ENCODE measurements at places on chromosomes 16 and 17.

GRCh38 chr17:79478051-79478461 lies 132.8 kb downstream of the RBFOX3 start:
- no peak for DNase-seq

GRCh38 chr17:8836821-8837562 lies 30.5 kb downstream of the PIK3R6 start:
- DNase-seq = no peak

DNA sequence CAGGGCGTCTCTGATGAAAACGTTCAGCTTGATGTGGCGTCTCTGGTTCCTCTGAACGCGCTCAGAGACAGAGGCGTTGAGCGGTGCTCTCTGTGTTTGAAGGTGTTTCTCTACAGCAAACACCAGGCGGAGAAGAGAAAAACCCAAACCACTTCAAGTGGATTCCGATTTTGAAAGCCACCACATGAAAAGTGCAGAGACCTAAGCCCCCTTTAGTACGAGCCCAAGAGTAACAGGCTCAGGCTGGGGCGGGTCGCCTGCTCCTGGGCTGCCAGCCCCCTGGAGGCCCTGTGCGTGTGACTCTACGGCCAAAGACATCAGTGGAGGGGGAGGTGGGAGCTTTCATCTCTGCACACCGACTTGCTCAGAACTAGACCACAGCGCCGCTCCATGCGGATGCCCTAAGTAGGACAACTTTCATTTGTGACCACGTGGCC lies 328.4 kb downstream of the MAF start:
- peak; percentile 83 for DNase-seq

GRCh38 chr17:19713901-19714361 lies 2.5 kb downstream of the SLC47A2 start:
- DNase-seq = no peak

GRCh38 chr16:71338632-71339031 lies 19.9 kb upstream of the CALB2 start:
- no peak for DNase-seq

DNA sequence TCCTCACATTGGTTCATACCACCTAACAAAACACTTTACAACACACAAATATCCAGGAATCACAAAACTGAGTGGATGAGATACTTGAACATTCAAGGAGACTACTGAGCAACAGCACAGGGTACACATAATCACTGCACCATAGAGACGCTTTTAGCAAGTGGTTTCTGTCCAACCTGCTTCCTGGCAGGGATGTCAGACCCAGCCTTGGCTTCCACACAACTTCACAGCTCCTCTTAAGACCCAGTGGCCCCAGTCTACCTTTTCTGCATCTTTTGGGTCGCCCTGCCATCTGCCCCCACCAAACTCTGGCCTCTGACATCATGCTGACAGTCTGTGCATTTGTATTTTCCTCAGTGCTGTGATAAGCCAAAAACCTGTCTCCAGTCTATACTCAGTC lies 5.9 kb upstream of the CORO6 start:
- no peak for DNase-seq

GRCh38 chr17:30091771-30092170 lies 24.8 kb upstream of the NSRP1 start:
- no peak for DNase-seq

GRCh38 chr17:3891626-3892094 lies 1.2 kb downstream of the CAMKK1 start:
- no peak for DNase-seq

DNA sequence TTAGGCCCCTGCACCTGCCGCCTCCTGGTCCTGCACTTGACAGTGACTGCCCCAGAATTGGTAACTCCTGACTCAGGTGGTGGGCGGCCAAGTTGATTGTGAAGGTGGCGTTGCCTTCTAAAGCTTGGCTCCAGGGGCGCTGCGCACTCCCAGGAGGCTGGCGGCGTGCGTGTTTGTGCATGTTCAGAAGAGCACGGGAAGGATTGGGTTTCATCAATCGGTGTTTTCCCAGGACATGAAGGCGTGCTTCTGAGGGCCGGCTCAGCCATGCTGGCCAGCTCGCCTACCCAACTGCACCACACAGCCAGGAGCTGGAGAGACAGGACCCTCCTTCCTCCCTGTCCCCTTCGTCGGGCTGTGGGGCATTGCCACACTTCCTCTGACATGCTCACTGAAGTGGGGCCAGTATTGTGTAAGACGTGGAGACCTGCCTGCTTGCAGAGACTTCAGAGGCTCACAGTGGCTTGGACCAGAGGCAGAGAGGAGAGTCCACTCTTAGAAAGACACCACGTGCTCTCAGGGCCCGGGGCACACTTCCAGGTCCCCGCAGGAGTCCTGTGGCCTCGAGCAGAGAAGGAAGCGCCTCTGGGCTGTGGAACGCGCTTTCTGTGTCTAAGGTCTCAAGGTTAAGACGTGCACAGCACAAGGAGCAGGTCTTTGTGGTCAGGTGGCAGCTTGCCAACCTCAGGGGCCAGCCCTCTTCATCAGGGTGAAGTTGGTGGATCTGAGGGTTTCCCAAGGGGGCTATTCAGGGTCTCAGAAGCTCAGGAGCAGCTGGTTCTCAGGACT lies 2.8 kb downstream of the RAB40C start:
- DNase-seq = no peak

GRCh38 chr17:7252176-7253043 lies at the start of gene ELP5:
ELP5 (plus strand) TSS chr17:7252215; CDS start chr17:7252551, 336 bp downstream.
- peak; percentile 93 for DNase-seq

GRCh38 chr17:82302568-82302963 lies 14.8 kb downstream of the CD7 start:
- no peak for DNase-seq

DNA sequence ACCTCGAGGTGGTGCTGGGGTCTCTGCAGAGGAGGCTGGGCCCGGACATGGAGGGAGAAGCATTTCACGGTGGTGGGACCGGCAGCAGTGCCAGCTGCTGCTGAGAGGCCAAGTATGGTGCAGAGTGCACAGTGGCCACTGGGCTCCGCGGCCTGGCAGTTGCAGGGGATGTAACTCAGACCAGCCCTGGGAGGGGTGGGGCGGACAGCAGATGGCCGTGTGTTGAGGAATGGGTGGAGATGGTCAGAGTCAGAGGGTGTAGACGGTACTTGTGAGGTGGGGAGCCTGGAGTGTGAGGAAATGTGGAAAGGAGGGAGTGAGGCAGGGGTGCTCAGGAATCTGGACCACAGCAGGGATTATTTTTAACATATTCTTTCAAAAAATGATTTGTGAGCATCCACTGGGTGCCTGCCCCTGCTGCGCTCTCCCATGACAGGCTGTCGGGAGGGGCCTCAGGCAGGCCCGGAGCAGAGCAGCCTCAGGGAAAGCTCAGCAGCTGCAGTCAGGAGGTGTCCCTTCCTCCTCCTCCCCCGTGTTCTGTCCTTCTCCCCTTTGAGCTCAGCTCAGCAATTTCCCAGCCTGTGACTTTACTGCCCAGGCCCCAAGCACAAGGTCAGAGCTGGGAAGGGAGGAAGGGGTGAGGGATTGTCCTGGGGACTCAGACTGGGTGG lies 113.1 kb downstream of the RAP1GAP2 start:
- DNase-seq = no peak

- no peak for DNase-seq
These were observed 47.0 kb downstream of the MFSD11 start for GRCh38 chr17:76784926-76785325.

GRCh38 chr16:27431773-27432532 lies 30.0 kb downstream of the IL21R start:
- peak; percentile 11 for DNase-seq

DNA sequence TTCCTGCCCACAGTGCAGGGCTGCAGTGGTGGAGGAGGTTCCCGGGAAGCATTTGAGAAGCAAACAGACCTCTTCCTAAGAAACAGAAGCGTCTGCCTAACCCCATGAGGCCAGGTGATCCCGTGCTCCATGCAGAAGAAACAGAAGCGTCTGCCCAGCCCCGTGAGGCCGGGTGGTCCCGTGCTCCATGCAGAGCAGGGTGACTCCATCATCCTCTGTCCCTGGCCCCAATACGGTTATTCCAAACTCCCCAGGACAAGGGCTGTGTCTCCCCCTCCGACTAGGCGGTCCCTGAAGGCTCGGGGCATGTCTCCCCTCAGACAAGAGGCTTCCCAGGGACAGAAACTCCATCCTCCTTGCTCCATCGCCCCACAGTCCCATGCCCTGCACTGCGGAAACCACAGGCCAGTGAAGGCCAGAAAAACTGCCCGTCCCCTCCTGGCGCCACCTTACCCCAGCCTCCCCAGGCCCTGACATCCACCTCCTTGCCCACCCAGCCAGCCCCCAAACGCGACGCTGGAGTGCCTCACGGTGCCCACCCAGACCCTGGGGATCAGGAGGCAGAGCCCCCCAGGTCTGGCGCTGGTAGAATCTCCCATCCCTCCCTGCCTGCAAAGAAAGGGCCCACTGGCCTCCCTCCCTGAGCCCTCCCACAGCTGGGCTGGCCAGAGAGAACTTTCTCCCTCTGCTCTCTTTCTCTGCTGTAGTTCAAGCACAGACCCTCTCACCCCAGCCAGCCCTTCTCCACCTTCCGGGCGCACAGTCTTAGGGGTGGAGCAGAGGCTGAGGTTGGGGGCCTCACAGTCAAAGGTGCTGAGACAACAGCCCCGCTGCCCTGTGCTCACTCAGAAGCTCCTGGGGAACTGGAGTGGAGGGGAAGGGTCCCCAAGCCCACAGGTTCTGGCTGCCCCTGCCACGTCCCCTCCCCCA lies 30.6 kb upstream of the KRT17 start:
- DNase-seq = no peak

DNA sequence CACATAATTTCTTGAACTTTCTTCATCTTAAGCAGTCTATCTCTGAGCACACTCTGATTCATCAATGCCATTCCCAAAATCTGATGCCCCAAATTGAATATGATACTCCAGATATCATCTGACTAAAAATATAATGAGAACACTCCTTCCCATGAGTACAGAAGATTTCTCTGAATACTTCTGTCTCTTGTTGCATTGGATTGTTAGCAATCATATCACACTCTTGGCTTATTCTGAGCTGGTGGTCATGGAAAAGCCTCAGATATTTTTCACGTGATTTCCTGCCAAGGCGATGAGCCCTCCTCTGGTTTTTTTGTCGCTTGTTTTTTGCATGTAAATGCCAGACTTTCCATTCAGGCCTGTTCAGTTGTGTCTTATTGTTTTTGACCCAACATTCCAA lies 87.2 kb downstream of the NOG start:
- DNase-seq = no peak

GRCh38 chr17:60586288-60586974 lies 13.6 kb upstream of the PPM1D start:
- DNase-seq = no peak

DNA sequence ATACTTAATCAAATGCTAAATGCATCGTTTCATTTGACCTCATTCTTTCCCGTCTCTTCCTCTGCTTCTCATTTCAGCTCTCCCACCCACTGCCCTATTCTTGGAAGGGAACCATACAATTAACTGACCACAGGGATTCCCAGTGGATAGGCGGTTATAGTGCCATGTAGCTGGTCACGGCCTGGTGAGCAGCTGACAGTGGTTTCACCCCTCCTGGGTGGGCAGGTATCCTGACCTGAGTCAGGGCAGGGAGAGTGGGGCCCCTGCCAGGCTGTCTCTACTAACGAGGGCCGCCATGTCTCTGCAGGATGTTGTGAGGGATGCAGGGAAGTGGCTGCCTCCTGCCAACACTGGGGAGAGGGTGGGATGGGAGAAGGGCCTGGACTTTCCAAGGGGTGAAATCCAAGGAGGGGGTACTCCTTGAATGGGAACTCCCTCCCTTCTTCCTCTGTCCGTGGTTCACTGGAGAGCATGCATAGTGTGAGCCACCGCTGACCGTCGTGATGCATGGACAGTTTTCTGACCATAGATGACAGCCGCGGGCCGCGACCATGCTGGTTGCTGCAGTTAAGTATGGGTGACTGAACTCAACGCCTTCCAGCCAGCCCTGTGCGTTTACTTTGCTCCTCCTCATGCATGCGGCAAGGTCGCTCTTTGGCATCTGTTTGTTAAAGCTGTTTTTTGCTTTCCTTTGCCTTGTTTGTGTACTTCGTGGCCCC lies 95.9 kb downstream of the RPTOR start:
- DNase-seq = no peak

GRCh38 chr17:7835814-7836595 lies 2.0 kb downstream of the KDM6B start:
- DNase-seq = peak; percentile 32

DNA sequence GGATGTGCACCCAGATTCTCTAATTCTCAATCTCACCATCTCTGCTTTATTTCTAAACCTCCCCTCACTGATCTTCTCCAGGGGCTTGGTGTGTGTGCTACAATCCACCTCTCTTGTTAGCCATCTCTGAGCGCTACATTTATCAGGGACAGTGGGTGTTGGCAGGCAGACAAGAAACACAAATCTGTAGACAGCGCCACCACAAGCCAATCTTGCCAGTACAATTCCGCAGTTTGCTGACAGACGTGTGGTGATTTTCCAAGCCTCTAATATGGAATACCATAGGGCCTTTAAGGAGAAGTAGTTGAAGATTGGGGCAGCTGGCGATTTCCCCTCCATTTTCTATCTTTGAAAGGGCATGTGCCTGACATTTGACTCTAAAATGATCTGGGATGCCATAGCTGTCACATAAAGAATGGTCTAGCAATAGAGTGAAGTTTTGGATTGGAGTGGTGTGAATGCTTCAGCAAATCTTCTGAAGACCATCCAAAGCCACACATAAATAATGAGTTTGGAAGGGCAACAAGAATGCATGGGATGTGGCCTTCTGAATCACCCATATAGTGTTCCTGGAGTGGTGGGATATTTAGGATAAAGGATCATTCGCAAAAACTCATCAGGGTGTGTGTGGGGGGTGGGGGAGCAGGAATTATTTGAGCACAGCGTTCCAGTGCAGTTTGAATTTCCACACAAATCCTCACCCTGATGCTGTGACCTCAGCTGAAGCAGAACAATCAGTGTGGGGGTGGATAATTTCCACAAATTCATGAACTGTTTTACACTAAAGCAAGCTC lies 12.0 kb upstream of the ANKFN1 start:
- DNase-seq = no peak

DNA sequence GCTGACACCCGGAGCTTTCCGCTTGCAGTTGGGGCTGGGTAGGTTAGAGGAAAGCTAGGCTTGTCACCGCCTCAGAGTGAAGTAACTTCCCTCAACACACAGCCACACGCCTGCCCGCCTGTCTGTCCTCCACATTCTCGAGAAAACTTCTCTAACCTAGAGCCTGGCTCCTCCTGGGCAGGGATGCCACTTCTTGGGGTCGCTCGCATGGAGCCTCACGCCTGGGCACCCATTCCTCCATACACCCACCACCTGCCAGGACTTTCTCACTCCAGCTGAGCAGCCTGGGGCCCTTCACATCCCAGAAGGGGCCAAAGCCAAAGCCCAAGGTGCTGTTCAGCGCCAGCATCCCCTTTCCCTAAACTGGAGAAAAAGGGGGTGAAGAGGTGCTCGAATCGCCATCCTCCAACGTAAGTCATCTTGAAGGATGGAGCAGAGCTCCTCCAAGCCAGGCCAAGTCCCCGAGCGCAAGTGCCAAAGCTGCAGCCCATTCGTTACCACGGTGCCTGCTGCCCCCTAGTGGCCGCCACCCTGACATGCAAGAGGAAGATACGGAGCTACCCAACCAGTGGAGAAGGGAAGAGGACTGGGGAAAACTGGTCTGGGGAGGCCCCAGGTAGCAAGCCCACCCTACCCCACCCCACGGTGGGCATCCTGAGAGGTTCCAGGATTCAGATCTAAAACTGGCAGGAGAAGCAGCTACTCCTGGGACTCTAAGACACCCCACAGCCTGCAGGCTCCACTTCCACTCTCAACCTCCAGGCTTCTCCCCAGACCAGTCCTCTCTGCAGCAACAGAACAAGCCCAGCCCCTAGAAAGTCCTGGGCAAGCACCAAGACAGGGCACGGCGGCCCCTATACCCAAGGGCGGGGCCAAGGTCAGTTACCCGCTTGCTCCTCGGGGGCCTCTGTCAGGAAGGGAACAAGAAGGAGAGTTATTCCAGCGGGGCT lies 63.1 kb downstream of the MYO18A start:
- DNase-seq = peak; percentile 80

Data from activated CD4-positive, alpha-beta memory T cell treated with anti-CD3 and anti-CD28 coated beads, Interleukin-2, amount 10 ng/mL, durations not matched to agents 7 days and 5 days (primary cell).